Stimulated activated naive CD4-positive, alpha-beta T cell treated with Interleukin-2 at 50 U/mL for 16 hours (primary cell): ENCODE measurements at places on chromosomes 2 and 18.
A peak's percentile ranks its signal among the peaks of the same experiment; 100 is the strongest.

DNA sequence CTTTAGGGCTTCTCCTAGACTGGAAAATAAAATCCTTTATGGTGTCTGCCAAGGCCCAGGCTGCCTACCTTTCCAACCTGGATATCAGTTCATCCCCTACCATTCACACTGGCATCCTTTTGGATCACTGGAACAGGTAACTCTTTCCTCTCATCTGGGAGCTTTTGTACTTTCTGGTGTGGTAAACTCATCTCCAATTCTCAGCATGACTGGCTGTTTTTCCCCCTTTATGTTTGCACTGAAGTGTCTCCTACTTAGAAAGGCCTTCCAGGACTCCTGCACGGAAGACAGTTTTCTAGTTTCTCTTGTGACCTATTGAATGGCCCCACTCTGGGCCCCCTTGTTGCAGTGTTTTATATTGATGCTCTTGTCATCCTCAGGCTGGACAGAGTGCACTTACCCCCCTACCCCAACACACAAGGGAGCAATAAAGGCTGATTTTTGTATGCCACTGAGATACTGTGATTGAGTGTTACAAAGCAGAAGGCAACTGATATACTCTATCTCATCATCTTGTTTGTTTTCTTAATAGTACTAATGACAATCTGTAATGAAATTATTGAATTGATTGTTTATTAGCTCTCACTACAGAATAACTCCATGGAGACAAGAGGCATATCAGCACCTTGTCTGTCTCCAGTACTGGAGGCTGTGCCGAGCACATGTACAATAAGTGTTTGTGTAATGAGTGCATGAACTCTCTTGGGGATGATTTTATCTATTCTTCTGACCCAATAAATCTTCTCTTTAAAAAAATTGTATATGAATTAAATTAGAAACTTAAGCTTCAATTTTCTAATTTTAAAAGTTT lies 129.9 kb downstream of the PIEZO2 start:
- no peak for DNase-seq

DNA sequence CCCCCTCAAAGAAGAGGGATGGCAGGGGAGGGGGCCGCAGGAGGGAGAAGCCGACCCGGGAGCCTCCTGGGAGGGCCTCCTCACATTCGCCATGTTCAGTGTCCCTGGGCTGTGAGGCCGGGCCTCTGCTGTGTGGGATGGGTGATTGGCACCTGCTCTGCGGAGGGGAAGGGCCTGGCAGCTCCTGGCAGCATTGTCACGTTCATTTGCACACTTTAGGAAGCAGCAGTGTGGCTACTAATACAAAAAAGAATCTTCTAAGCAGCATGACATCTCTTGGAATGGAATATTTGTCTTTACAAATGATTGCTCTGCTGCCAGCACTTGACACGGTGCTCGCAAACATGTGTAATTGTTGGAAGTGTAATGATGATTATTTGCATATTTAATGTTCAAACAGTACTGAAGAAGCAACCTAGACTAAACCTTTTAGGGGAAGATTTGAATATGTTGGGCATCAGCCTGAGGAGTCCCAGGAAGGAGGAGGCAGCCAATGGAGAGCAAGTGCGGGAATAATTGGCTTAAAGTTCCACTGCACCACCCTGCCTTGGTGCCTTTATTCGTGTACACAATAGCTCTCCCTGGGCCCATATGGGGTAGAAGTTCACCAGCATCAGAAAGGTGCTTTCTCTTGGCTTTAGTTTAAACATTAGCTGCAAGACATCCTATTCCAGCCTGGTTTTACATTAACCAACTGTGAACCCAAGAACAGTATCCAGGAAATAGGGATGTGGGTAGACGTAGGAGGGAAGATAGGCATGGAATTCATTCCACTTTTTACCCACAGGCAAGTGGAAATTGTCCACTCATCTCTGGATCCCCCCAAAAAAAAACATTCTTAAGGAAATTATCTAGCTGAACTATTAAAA lies 404.9 kb downstream of the TMEM182 start:
- DNase-seq: no peak

DNA sequence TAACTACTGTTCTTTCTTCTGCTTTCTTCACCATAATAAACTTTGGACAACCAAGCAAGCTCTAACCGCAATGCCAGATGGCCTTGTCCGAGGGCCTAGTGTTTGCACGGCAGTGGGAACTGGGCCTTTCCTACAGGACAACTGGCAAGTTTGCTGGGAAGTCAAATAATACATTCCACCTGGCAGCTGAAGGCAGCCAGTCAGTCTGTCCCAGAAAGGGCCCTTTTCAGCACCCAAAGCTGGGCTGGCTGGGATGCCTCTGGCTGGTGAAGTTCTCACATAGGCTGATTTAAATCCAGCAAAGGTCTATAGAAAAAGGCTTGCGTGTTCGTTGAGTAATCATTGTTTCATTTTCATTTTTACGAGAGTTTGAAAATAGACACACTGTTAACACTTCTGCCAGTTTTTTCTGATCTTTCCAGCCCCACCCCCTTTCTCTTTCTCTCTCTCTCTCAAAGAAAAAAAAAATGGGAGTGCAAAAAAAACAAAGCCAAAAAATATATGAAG lies 110.0 kb upstream of the EPAS1 start:
- DNase-seq: peak; percentile 13

GRCh38 chr2:48589170-48589767 lies 28.4 kb upstream of the GTF2A1L start:
- no peak for DNase-seq

DNA sequence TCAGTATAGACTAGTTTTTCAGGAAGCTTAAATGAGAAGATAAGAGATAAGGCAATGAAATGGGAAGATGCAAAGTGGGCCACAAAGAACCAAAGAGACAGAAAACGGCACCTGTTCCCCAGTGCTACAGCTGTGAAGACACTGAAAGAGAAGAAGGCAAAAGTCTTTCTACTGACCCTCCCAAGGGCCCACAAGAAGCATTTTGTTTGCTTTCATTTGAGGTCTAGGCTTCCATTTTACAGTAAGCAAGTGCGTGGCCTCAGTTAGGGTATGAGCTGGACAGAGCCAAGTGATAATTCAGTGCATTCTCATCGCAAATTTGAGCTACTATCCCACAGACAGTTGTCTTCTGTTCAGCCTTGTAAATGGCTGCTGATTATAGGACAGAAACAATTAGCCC lies 53.4 kb upstream of the STK17B start:
- no peak for DNase-seq
